ENCODE measurements at places on chromosomes 4 and X.

DNA sequence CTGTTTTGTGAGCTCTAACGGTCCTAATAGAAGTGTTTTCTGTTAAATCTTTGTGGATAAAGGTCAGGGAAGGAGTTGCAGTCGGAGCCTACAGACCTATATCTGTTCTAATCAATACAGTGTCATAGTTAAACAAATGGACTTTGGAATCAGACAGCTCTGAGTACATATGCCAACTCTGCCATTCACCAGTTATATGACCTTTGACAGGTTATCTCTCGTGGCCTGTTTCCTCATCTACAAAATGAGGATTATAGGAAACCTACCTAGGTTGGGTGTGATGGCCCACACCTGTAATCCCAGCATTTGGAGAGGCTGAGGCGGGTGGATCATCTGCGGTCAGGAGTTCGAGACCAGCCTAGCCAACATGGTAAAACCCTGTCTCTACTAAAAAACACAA is 89.7 kb downstream of the MID1IP1 start:
- DNase-seq = no peak

- no peak for DNase-seq
Measured at GRCh38 chr4:118335324-118335723, 17.5 kb downstream of the PRSS12 start.

GRCh38 chr4:53908661-53909078 is 155.7 kb downstream of the CHIC2 start:
- peak; percentile 83 for DNase-seq

GRCh38 chr4:87978681-87979080 is 3.2 kb downstream of the SPP1 start:
- DNase-seq = no peak

DNA sequence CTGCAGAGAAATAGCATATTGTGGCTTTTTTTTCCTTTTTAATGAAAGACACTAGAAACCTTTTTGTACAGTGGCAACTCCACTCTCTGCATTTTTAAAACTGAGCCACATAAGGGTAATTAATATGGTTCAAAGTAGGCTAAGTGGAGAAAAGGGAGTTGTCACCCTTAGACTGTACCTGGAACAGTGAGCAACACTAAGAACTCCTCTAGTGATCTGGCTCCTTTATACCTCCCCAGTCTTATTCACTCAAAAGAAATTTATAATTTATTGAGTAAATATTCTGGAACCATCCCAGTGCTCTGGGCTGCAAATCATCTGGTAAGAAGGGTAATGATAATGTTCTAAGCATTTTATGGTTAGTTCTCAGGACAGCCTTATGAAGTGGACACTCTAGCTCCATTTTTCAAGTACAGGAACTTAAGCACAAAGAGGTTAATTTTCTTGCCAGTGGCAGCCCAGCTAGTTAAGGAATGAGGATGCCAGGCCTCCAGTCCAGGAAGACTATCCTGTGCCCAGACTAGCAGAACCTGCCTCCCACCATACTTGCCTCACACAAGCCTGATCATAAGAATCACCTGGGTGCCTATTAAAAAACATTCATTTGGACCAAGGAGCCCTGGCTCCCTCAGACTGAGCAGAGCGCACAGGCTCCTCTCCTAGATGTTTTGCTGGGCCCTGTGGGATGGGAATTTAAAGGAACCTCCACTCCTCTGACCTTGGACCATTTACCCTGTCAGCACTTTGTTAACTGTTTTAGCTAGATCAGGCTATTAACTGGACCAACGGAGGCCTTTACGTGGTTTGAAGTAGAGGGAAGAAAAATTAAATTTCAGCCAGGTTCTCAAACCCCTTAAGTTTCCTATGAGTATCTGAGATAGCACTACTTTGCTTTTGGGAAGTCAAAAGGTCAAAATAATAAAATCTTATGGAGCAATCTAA is 102.6 kb downstream of the PDE5A start:
- DNase-seq = no peak

- no peak for DNase-seq
Measured at GRCh38 chrX:12159799-12160198, 21.5 kb downstream of the FRMPD4 start.

DNA sequence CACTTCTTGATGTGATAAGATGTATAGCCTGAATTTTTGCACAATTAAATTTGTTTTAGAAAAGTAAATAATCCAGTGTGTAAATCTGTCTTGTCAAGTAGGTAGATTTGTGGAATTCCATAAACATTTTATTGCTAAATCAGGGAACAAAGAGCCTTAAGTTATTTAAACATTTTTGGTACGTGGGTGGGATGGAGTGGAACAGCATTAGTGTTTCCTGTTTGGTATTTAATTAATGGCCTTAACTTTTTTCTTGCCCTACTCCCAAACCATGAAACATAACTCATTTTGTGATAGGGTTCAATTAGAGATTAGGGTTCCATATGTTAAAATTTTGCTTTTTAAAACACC is 5.1 kb downstream of the NUDT9 start:
- no peak for DNase-seq
